ENCODE measurements at places on chromosomes 7 and 10.

DNA sequence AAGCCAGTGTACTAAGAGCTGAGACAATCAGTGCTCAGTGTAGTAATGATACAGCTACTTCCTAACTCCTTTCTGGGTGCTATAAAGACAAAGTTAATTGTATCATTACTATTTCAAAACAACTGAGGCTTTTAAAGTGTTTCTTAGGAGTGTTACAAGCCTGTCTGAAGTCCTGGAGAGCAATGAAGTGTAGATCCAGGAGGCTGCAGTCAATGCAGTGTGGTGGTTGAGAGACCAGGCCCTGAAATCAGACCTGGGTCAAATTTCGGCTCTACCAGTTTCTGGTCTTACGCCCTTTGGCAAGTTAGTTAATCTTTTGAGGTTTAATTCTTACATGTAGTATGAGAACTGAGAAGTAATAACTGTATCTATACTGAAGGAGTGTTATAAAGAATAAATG is 387.0 kb downstream of the SDK1 start:
- no peak for DNase-seq

- no peak for DNase-seq
Measured at GRCh38 chr7:117997862-117998825, 124.9 kb upstream of the CTTNBP2 start.

DNA sequence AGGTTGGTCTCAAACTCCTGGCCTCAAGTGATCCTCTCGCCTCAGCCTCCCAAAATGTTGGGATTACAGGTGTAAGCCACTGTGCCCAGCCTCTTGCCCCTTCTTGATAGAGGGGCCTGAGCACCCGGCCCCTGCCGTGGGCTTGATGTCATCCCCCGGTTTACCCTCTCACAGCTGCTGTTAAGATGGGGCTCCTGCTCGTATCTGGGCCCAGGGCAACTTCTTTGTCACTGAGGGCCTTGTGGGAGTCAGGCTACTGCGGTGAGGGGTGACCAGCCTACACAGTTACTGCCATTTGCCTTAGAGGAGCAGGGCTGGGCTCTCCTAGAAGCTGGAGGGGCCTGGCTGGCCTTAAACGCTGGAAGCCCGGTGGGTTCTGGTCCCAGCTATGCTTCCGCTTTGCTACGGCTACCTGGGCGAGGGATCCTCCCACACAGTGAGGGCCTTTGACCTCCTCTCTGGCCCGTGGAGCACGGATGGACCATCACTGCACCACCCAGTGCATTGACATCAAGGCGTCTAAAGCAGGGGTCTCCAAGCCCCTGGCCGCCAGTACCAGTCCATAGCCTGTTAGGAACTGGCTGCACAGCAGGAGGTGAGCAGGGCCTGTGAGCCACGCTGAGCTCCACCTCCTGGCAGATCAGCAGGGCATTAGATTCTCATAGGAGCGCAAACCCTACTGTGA is 1.1 kb upstream of the TMEM130 start:
- DNase-seq, result no peak

DNA sequence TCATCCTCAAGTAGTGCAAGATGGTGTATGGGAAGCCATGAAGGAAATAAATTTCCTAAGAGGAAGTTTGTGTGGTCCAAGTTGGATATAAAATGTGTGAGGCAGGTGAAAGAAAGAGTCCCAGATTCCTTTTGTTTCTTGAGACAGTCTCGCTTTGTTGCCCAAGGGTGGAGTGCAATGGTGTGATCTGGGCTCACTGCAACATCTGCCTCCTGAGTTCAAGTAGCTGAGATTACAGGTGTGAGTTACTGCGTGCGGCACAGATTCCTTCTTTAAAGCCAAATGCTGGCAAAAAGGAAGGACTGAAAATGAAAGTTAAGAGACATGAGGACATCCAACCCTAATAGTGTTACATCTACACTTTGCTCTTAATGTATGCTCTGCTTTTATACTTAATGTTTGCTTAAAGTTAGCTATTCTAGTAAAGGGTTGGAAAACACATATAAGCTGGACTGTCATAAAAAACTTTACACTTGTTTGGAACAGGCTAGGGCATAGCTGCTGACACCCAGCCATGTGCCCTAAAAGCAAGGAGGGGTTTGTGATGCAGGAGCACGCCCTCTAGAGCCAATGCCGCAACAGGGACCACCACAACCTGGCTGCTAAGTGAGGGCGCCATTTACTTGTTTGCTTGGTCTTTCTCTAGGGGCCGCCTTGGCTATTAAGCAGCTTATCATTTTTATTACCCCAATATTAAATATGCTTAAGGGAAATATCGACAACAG is 34.5 kb downstream of the CLEC2L start:
- no peak for DNase-seq

GRCh38 chr7:3179456-3179855 is 121.6 kb upstream of the SDK1 start:
- no peak for DNase-seq

DNA sequence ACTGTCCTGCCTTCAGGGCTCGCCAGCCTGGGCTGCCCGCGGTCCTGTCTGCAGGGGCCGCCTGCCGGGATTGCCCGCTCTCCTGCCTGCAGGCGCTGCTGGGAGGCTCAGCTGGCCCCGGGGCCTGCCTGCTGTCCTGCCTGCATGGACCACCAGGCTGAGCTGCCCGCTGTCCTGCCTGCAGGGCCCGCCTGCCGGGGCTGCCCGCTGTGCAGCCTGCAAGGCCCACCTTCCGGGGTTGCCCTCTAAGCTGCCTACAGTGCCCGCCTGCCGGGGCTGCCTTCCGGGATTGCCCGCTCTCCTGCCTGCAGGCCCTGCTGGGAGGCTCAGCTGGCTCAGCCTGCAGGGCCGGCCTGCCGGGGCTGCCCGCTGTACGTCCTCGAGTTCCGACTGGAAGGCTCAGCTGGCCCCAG is 164.4 kb downstream of the GLRX3 start:
- DNase-seq, result no peak

DNA sequence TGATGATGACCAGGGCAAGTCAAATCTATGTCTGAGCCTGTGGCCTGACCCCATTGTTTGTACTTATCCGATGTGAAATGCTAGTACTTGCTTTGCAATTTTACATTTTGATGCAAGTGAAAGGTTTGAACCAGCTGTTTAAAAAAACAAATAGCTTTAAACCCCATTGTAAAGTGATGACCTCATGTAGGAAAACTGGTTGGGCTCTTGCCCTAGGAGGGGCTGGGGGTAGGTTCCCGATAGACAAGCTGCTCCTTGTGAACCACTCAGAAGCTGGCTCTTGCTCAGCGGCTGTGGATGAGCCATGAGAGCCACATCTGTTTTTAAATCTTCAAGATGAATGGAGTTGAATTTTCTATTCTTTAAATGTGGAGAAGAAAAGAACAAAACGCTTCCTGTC is 185.3 kb downstream of the WDR11 start:
- DNase-seq, result no peak

DNA sequence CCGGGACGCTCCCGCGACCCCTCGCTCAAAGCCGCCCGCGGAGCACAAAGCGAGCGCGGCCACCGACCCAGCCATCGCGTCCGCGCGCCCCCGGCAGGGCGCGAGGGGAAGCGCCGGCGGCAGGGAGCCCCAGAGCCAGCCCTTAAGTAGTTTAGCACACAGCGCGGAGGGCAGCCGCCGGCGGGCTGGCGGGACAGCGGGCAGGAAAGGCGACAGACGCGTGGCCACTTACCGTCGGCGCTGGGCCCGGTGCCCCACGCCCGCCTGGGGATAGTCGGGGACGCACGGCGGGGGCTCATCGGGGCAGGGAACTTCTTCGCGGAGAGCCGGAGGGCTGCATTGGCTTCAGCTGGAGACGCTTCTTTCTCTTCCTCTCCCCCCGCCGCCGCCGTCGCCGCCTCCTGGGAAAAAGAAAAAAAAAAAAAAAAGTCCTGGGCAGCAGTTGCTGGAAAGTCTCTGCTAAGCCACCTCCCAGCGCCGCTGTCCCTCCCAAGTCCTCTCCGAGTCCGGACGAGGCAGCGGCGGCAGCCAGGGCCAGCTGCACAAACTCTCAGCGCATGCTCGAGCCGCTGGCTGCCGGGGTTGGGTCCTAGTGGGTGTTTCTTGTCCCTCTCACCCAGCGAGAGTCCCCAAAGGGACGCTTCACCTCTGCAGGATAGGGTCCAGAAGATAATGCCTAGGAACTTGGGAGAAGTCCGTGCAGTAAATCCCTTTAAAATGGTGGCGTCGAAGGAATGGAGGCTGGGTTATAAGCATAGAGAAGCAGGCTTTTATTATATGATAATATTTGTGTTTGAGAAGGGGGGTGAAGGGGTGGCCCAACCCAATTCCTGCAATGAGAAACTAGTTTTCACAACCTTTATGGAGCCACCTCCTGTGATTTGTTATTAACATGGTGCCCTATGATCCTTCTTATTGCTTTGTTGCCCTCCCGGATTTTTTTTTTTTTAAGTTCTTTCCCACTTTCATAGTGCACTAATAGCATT is at the start of gene TSPAN12:
TSPAN12 (minus strand) TSS at position 557 of the 986 bp plus-strand sequence. CDS start 1,381 bp downstream, outside the sequence.
- peak; percentile 51 for DNase-seq

DNA sequence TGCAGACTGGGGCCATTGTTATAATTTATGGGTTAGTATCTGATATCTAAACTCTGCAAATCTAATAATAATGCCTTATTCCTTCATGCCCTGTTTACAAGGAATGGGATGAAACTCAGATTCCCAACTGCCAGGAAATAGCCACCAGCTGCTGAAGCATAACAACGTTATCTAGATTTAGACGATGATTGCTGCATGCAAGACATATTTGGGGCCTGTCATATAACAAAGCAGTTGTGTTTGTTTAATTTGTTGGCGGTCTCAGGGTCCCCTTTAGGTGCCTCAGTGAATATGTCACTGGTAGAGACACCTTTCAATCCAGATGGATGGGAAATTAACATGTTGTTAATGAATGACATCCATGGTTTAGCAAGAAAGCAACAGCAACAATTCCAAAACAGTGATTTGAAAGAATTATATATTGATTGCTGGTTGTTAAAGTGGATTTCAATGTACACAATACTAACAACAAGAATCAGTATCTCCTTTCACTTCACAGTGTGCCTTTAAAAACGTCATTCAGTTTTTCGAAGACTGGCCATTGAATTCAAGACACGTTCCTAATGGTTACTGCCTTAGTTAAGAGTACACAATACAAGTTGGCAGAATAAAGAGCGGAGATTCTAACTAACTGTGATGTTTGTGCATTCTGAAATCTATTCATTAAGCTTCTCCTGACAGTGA is 860.6 kb upstream of the CELF2 start:
- no peak for DNase-seq

GRCh38 chr10:88763441-88763840 is 3.6 kb downstream of the LIPN start:
- no peak for DNase-seq

GRCh38 chr7:43905956-43906330 is 453 bp downstream of the URGCP start:
- no peak for DNase-seq

DNA sequence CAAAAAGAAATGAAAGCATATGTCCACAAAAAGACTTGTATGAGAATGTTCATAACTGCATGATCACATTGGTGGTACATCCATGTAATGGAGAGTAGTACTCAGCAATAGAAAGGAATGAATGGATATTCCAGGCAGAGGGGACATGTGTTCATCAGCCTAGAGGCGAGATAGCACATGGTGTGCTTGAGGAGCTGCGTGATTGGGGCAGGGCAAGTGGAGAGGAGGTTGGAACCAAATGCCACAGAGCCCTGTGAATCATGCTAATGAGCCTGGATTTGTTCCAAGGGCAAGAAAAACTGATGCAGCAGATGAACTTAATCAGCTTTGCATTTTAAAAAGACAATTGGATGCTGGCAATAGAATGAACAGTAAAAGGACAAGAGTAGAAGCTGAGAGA is 73.3 kb downstream of the C10orf90 start:
- no peak for DNase-seq

DNA sequence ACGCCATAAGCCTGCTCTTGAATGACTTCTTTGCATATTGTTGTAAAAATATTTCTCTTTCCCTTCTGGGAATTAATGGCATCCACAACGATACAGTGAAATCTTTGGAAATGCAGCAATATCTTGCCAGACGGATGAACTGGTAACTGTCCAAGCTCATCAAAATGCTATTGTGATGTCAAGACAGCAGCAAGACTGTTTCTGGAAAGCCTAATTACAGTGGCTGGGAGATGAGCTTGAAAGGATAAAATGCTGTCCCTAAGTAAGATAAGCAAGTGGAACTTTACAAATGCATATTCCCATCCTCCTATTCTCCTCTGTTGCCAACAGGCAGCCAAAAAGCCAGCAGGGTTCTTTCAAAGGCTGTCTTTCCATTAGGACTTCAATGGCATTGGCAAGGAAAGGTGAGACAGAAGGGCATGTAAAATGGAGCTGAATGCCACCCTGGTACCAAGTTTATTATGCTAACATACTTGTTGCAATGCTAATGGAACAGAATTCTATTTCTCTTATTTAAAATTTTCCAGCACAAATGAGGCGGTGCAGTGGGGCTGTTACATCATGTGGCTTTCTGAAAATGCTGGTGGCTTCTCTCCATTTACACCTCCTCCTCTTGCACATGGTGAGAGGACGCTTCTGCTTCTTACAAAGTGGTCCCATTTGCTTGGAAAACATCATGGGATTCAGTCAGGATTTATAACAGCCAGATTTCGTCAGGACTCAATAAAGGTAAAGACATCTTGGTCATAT is 178.3 kb upstream of the PTER start:
- no peak for DNase-seq

DNA sequence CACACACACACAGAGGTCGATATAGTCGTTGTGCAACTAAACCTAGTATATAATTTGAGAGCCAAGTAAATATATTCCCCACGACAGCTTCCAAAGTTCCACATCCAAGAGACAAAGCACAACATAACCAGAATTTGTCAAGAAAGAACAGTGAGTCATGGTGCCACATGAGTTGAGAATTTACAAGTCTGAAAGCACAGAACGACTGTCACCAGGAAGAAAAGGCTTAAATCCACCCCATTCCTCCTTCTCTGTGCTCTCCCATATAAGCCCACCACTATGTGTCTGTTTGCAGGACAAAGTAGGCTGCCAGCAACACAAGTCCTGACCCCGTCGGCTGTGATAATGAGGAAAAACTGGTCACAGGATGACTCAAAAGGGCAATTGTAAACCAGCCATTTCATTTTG is 32.8 kb downstream of the GSAP start:
- no peak for DNase-seq

DNA sequence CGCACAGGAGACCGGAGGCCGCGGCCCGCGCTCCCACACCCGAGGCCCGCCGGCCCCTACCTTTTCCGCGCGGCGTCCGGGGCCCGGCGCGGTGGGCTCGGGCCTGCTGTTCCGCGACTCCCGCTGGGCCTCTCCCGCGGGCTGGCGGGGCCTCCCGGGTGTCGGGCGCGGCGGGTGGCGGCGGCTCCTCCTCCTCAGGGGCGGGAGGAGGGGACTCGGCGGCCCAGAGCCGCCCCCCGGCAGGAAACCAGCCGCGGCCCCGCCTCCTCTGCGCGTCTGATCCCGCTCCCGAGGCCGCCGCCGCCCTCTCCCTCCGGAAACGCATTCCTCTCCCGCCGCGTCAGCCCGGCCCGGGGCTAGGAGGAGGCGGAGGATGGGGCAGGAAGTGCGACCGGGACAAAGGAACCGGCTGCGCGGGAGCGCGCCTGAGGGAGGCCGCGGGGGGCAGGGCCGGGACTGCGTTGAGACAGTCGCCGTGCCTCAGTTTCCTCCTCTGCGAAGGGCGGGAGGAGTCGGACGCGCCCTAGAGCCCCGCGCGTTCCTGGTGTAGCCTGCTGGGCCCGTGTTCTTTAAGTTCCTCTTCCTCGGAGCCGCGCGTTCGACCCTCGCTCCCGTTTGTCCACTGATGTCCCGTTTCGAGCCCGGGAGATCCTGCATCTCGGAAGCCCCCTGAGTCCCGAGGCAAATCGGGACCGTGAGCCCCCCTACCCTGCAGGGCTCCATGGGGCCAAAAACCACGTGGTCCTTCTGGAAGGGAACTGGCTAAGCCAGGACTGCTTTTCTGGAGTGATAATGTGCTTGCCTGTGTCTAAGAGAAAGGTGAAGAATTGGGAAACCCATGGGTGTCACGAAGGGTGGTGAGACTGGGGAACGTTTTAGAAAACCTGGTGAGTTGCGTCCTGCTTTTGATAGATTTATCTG is at the start of gene ITGB1:
ITGB1 (minus strand) TSS at position 146 of the 921 bp plus-strand sequence. CDS start 22,672 bp downstream, outside the sequence.
- DNase-seq, result peak; percentile 84

All from NCI-H187 (cell line).